ENCODE measurements at places on chromosomes 7 and 10.

- peak; percentile 49 for DNase-seq
Observed at GRCh38 chr10:93080350-93081046, 6.8 kb downstream of the CYP26A1 start.

DNA sequence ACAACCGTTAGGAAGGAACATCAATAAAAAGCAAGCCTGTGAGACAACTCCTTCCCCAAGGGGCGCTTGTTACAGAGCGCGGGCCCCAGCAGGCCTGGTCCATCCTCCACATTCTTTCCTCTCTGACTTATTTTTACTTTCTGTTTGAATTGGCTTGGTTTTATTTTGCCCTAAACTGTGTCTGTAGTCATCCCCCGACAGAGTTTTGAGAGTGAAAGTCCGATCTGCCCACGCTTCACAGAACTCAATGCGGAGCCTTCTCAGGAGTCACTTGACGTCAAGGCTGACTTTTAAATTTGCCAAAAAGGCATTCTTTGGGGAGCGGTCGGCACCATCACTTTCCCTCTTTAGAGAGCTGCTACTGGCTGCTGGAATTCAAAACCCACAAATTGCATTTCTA is 150.1 kb upstream of the KLF6 start:
- peak; percentile 63 for DNase-seq

- no peak for DNase-seq
Observed at GRCh38 chr7:9889554-9889953, 1084.1 kb upstream of the PHF14 start.

DNA sequence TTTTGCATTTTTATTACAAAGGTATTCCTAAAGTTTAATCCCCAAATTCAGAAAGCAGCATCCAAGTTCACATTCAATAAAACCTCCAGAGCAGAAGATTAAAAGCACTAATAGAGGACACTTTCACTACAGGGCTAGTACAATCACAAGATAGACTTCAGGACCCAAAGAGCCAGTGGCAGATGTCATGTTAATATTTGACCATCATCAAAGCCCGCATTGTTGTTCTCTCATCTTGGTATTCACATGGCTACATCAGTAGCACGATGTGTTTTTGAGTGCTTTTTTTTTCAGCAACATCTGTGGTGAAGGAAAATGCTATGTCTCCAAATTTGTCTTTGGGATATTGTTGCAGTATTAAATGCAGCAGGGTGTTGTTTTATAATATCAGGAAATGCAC is 134.3 kb downstream of the ARL4A start:
- no peak for DNase-seq

GRCh38 chr10:12902135-12902572 is 99.4 kb downstream of the CCDC3 start:
- peak; percentile 46 for DNase-seq

Measured in kidney glomerular epithelial cell (primary cell).